ENCODE measurements at places on chromosomes 7 and 10.

DNA sequence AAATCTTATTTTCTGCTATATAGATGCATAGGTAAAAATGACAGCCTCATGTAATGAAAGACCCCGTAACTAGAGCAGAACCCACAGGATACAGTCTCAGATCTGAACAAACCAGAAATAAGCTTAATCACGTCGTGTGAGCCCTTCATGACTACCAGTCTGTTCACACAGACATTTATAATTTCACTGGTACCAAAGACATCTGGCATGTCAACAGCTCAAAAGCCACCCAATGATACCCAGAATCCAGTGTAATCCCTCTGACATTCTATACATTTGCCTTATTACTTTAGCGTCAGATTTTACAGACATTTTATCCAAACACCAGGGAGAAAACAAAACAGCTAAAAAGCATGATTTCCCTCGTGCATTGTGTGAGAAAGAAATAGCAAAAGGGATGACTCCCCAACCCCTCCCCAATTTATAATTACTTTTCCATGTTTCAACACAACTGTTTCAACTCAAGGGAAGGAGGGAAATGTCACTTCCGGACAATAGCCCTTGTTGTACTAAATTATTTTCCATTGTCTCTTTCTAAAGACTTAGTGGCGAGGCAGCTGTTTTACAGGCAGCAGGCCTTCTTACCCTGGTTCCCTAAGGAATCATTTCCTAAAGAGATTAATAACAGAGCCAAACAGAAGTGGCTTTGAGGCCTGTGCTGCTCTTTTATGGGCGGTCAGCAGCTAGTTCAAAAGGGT is 33.2 kb downstream of the DOCK4 start:
- DNase-seq: no peak

DNA sequence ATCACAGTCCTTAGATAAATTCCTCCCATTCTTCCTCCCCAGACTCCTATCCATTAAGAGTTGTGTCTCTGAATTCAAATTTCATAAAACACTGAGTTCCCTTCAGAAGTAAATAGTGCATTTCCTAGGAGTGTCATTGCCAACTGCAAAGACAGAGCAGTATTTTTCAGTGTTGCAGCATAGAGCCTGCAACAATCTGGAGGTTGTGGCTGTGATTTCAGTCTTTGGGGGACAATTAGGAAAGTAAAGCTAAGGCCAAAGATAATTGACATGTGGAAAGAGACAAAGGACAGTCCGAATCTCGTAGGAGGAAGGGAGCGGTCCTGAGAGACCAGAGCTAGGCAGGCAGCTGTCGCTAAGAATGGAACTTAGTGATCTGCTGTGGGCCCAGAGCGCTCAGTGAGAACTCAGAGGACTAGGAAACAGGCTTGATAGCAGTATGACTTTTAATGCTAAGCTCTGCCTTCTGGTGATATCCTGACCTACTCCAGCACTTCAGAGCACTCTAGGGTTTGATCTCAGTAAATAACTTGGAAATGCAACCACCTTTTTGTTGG is 46.2 kb downstream of the PRPF18 start:
- no peak for DNase-seq

DNA sequence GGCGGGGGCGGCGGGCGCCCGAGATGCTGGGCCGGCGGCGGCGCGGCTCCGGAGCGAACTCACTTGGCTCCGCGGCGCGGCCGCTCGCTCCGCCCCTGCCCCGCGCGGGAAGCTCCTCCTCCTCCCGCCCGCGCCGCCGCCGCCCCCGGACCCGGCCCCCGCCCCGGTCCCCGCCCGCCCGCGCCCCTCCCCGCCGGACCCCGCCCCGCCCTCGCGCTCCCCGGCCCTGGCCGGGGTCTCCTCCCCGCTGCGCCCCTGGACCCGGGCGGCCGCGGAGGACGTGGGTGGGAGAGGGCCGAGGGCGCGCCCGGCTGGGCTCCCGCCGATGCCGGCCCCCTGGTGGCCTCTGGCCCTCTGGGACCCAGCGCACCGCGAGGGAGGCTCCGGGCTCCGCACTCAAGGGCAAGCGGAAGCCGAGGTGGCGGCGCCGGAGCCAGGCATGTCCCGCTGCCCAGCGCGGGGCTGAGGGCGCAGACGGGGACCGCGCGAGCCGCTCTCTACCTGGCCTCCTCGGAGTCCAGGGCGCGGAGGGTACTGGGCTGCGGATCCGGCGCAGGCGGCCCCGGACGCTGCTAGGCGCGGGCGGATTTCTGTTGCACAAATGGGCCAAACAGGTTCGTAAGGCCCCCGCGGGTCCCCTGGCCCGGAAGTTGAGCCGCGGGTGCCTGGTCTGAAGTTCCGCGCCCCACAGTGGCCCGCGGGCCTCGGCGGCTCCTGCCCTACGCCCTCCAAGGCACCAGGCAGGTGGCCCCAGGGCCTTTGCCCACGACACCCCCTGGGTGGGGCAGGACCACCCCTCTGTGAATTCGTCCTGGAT is at the start of gene TCERG1L:
TSS of gene TCERG1L (minus strand) at position 61 of the 817 bp plus-strand sequence. CDS start 86 bp downstream, outside the sequence.
- DNase-seq: no peak

DNA sequence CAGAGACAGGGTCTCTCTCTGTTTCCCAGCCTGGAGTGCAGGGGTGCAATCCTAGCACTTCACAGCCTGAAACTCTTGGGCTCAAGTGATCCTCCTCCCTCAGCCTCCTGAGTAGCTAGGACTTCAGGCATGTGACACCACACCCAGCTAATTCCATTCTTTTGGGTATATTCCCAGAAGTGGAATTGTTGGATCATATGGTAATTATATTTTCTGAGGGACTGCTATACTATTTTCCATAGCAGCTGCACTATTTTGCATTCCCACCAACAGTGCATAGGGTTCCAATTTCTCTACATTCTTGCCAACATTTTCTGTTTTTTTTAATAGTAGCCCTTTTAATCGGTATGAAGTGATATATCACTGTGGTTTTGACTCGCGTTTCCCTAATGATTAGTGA is 30.0 kb upstream of the RAB11FIP2 start:
- no peak for DNase-seq

GRCh38 chr7:84136336-84136735 is 58.3 kb downstream of the SEMA3A start:
- no peak for DNase-seq

DNA sequence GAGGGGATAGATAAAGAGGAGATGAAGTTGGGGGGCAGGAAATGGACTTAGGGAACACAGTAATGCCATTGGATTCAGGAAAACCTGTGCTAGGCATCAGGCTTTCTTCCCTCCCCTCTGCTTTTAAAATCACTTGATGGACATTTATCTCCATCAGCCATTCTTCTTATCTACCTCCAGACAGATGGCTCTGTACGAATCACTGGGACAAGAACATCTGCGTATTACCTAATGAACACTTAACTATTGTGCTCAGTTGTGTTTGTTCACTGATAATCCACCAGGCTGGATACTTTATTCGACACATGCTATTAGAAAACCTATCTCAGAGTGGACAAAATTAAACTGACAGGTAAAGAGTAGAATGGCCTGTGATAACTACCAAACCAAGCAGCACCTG is 40.0 kb downstream of the TNKS2 start:
- no peak for DNase-seq

DNA sequence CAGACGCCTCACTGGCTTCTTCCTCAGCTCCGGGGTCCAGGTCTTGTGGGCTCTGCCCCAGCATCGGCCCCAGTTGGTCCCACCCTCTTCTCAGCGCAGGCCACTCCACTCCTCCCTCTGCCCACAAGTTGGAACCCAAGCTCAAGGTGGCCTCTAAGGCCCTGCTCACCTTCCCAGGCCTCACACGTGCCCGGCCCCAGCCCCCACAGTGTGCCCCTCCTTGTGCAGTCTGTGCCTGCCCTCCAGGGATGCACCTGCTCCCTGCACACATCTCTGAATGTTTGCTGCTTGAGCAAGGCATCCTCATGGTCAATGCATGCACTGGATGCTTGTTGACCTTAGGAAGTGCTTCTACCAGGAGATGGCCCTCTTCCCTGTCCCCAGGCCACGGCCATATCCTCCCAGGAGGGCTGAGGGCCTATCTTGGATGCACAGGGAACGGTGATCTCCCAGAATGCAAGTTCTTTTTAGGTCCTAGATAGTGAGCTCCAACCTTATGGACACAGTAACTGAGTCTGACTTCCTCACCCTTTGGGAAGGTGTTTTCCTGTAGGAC is 7.7 kb upstream of the AEBP1 start:
- no peak for DNase-seq

- DNase-seq: no peak
Observed at GRCh38 chr7:46291601-46292150, 370.6 kb upstream of the IGFBP3 start.

DNA sequence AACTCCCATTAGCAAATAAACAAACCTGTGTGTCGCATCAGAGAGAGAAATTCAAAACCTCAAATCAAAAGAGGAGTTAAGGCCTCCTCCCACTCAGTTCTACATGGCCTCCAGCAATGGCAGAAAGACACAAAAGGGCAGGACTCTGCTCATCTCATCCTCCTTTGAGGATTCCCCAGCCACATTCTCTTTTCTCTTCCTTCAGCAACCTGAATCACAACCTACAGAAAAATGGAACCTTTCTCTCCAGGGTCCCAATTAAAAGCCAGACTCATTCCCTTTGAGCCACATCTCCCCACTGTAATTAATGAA is 7.9 kb downstream of the OSBPL3 start:
- no peak for DNase-seq

- no peak for DNase-seq
Observed at GRCh38 chr7:138278601-138279000, 181.5 kb upstream of the TRIM24 start.

GRCh38 chr10:84290235-84290634 is 38.2 kb upstream of the CCSER2 start:
- no peak for DNase-seq

DNA sequence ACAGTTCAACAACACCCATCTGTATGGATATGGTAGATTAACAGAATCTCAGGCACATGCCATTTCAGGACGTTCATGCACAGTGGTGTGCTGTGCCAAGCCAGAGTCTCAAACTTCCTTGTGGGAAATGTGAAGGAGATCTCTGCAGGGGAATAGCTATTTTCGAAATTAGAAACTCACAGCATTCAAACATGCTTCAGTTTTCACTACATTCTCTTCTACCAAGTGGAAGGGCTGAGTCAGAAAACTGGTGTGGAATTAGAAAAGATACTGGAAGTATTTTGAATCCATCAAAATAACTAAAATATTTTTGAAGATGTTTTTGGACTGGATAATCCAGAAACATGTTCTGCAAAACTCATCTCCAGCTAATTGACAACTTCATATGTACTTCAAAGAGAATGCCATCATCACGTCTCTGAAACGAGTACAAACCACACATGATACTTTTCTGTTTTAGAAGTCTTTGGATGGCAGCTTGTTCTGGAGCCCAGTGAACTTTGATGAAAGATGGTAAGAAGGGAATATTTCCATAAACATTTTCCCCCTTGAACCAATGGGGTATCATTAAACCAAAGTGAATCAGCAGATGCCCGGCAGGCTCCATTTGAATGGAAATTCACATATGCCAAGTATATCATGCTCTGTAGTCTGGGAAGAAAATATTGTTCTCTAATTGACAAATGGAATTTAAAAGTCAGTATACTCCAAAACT is 616.3 kb upstream of the IGFBP3 start:
- no peak for DNase-seq

DNA sequence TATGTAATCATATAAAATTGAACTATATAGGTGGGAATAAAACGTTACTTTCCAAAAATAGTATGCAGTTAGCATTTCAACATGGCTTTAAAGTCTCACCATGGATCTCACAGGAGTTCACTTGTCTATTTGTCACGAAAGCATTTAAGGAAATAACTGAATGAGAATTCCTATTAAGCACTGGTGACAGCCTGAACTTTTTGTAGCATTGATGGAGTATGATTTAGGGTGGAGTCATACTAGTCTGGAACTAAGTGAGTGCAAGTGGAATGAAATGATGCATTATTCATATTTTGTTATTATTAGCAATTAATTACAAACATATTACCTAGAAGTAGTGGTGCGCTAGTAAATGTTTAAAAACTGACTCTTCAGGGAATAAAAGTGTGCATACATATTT is 26.0 kb upstream of the HIBADH start:
- no peak for DNase-seq

DNA sequence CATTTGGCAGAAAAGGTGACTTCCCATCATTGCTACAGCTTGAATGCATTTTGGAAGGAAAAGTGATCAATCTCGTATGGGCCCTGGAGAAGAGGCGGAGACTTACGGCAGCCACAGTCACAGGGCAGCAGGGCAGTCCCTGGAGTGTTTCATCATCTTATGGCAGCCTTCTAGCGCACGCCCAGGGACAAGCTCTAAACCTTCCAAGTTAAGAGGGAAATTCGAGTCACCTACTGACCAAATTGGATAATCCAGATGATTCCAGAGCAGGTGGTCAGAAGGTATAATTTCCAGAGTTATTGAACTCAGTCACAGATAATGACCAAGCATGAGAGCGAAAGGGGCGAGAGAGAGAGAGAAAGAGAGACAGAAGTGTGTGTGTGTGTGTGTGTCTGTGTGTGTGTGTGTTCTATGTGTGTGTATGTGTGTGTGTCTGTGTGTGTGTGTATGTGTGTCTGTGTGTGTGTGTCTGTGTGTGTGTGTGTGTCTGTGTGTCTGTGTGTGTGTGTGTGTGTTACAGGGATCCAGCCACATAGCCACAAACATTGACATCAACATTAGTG is 123.7 kb upstream of the ADAM12 start:
- no peak for DNase-seq

DNA sequence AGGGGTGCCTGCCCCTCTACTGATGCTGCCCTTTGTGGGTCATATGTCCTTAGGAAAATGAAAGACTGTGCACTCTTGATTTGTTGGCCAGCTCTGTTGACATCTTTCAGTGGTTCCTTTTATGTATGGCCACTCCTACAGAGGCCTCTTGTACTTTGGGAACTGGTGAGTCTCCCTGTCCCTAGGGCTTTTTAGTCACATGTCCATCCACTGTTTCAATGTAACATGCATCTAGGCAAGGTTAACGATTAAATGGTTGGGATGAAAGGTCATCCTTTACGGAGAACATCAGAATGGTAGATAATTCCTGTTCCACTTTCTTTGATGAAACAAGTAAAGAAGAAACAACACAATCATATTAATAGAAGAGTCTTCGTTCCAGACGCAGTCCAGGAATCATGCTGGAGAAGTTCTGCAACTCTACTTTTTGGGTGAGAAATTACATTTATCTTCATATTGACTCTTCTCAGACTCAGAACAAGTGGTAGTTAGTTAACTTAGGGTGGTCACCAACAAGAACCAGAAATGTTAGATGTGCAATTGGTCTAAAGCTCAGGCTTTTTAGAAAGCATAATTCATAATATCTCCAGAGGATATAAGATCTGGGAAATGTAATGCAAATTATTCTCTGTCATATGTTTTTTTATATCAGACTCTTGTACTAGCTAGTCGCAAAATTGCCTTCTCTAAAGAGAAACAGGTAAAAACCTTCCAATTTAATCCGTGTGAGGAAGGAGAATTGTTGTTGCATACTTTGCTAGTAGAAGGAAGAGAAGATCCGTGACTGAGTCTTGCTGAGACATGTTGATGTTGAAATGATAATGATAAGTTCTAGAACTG is at the start of gene ABCC2:
TSS of gene ABCC2 (plus strand) at position 194 of the 840 bp plus-strand sequence. CDS start at position 399, 205 bp downstream.
- DNase-seq: no peak

GRCh38 chr10:8889538-8889937 is 835.0 kb downstream of the GATA3 start:
- DNase-seq: no peak

- no peak for DNase-seq
Observed at GRCh38 chr7:78121888-78122287, 323.3 kb downstream of the PHTF2 start.
